ENCODE measurements at places on chromosomes 5 and 9. TPM values are rescaled to one million over a fixed set of nuclear protein-coding genes. Genes with fewer than 3 reads are reported as not detected.

CATSPER3 gene
- 1.1 TPM for total RNA-seq

GDF9 gene
- 0.24 TPM for total RNA-seq

GRCh38 chr9:125549891-125550885, 156.8 kb downstream of the MAPKAP1 start:
- DNase-seq = no peak

- DNase-seq = no peak
Observed at GRCh38 chr9:98091735-98092612, 27.0 kb downstream of the TRIM14 start.

DNA sequence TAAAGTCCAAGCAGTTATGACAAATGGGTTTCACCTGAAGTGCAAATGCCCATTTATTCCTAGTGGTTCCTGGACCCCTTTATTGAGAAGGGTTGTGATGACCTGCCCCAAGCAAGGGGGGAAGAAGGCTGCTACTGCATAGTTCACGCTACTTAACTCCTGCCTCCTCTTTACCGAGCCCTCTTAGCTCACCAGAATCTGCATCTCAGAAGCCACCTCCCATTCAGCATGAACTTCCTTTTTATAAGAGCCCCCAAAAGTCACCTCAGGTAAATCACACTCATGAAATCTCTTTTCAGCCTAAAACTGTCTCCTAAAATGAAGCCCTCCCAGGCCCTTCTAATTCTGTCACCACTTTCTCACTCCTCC, 26.6 kb upstream of the C9orf72 start:
- no peak for DNase-seq

- no peak for DNase-seq
Observed at GRCh38 chr9:82894548-82894947, 168.4 kb downstream of the RASEF start.

GRCh38 chr5:8114597-8115266, 245.8 kb downstream of the MTRR start:
- DNase-seq = no peak

ANXA2R gene
- 0.84 TPM for total RNA-seq

SLCO6A1 gene
- total RNA-seq = not detected

DNA sequence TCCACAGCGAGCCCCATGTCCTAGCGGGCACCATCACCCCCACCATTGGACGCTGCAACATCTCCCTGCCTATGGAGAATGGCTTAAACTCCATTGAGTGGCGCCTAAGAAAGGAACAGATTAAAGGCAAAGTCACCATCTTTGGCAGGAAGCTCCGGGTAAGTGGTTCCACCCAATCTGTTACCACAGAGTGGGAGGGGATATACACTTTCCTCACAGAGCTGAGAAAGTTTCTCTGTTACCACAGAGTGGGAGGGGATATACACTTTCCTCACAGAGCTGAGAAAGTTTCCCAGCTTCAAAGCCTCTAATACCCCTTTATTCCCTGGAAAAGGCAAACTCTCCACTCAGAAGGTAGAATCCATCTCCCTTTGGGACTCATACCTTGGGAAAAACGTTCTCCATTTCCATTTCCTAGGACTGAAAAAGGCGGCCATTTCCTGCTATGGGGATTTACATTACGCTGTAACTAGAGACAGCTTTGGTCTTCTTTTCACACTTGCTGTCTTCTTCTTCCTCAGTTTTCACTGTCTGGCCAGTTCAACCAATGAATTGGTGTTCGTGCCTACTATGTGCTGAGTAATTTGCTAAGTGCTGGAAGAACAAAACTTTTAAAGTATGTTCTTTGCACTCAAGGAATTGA, 63.4 kb upstream of the WWC1 start:
- no peak for DNase-seq

- no peak for DNase-seq
Observed at GRCh38 chr5:172897481-172898217, 61.6 kb upstream of the RPL26L1 start.

CAMK2A gene
- total RNA-seq = 17.0 TPM

Data from Right ventricle myocardium inferior (tissue), 1 donor.